ENCODE measurements at places on chromosomes 7 and 10. TPM values are rescaled to one million over a fixed set of nuclear protein-coding genes. Genes with fewer than 3 reads are reported as not detected.

CUBN gene
- 0.05 TPM for total RNA-seq

LRRC17 gene
- not detected for total RNA-seq

EBF3 gene
- 0.19 TPM for total RNA-seq

CFAP70 gene
- total RNA-seq = 0.28 TPM
